Activated T-cell treated with anti-CD3 and anti-CD28 coated beads for 24 hours (primary cell): ENCODE measurements at places on chromosomes 2 and 18.

- DNase-seq: no peak
Measured at GRCh38 chr2:84290537-84290936, 168.5 kb downstream of the SUCLG1 start.

DNA sequence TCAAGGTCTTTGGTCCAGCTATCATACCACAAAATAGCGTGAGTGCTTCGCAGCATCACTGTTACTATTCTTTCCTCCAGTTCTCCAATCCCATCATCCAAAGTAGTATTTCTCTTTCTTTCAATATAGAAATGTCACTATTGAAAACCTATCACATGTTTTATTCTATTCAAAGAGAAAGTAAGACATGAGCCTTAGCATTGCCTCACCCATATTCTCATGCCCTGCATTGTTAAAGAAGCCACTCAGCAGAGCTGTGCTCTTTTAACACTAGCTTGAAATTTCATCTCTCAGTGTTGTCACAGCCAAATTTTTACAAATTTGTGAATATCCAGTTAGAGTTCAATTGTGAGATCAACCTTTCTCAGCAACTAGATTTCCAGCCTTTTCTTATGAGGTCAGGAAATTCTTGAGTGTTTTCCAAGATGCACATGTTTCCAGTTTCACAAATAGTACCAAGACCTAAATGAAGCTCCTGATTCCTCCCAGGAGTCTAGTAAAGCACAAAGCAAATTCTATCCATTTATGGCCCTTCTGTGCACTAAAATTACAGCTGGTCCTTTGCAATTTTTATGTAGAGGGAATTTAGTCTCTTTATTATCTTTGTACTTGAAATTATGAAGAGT, 343.7 kb downstream of the SPAG16 start:
- no peak for DNase-seq

DNA sequence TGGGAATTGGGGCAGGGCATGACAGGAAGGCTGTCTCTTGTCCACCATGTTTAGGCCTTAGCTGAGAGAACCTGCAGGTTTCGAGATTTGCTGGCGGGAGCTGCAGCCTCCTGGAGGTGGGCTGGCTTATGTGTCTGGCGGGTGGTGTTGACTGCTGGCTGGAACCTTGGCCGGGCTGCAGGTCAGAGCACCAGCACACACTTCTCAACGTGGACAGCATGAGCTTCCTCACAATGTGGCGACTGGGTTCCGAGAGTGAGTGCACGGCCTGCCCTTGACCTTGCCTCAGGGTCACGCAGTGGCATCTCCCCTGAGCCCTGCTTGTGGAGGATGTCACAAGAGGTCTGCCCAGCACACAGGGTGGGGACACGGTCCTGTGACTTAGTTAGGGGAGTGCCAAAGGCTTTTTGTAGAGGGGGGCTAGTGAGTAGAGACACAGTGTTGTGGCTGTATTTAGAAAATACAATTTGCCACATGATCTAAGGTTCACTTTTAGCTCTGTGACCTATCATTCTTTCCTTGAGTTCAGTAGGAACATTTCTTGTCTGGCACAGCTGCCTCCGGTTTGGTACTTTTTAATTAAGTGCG, 134.8 kb downstream of the SEPTIN10 start:
- DNase-seq: no peak

GRCh38 chr2:217294211-217294610, 434.3 kb upstream of the TNP1 start:
- DNase-seq: no peak

DNA sequence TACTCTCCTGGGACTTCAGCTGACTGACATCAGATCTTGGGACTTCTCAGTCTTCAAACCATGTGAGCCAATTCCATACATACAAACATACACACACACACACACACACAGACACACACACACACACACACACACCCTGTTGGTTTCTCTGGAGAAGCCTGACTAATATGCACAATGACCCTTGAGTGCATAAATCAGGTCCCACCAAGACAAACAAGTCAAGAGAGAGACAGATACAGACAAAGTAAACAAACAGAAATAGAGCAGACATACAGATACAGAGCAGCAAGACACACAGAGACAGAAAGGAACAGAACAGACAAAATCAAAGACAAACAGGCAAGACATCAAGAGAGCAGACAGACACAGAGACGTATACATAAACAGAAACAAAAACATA, 43.8 kb upstream of the DDX18 start:
- DNase-seq: no peak

DNA sequence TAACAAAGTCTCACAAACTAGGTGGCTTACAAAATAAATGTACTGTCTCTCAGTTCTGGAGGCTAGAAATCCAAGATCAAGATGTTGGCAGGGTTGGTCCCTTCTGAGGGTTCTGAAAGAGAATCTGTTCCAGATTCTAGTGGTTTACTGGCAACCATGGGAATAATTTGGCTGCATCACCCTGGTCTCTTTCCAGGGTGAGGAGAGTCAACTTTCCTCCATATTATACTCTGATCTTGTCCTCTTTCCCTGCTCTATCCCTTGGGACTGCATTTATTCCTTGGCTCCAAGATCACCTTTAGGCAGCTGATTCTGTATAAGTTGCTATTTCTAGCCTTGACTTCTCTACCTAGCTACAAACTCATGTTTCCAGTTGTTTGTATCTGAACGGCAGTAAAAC, 35.2 kb downstream of the SLC40A1 start:
- no peak for DNase-seq

GRCh38 chr2:237490009-237490711, 3.1 kb downstream of the MLPH start:
- no peak for DNase-seq

DNA sequence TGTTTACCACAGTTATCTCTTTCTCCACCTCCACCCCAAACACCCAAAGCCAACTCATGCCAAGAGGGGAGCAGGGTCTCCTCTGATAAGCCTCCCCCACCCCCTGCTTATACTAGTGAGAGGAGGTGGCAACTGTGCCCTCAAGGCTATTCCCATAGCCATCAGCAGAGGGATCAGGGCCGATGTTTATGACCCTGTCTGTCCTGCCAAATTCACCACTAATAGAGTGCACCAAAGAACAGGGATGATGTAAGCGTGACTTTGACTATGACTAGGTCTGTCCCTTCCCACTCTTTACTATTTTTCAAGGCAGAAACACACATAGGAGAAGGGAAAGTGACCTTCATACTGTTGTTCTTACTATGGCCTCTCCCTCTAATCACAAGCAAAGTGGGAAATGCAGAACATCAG, 74.6 kb downstream of the CLHC1 start:
- no peak for DNase-seq

- no peak for DNase-seq
Measured at GRCh38 chr18:25164211-25164847, 187.6 kb downstream of the ZNF521 start.

- DNase-seq: no peak
Measured at GRCh38 chr2:230781130-230781797, 68.6 kb downstream of the CAB39 start.

- no peak for DNase-seq
Measured at GRCh38 chr2:202564226-202564625, 70.5 kb upstream of the FAM117B start.

DNA sequence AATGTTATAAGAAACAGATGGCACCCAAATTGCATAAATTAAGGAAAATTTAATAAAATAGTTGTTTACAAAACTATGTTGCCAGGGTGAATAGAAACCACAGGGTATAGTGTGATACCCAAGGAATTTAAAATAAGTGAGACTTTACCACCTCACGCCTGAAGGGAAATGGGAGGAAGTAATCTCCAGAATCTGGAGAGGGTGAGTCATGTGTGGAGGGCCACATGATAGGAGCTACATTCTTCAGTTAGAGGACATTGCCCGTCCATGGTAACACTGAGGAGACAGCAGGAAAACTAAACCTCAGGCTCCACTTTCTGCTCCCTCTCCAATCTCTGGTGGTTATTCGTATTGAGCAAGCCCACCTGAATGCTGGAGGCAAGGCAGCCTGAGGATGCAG, 97.2 kb upstream of the NXPH2 start:
- no peak for DNase-seq

DNA sequence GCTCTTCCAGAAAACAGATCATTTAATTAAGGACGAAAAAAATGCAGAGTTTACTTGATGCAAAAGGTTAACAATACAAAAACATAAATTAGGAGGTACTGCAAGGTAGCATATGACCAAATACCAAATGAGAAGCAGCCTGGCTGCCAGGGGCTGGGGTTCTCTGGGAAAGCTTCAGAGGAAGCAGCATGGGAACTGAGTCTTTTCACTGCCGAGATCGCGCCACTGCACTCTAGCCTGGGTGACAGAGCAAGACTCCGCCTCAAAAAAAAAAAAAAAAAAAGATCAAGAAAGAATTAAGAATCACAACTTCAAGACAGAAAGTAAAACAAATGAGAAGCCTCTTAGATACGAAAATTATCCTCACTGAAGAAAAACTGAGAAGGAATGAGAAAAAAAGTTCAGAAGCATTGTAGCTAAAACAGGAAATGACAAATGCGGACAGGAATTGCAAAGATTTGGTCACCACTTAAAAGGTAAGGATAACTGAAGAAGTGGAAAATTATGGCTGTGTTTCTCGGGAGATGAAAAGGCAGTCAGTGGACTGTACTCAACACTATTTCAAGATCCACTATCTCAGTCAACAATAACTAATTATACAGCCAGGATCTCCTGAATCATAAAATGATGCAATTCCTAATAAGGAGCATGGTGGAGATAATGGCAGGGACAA, 4.3 kb downstream of the SEPTIN10 start:
- no peak for DNase-seq
